GM23338 (cell line): ENCODE measurements at places on chromosomes 7 and 10. TPM values are rescaled to one million over a fixed set of nuclear protein-coding genes. Genes with fewer than 3 reads are reported as not detected.

- no peak for DNase-seq
These were observed 47.5 kb downstream of the JAKMIP3 start for GRCh38 chr10:132113206-132113605.

The WDR86 gene
- 29.0 and 59.1 TPM in 2 replicates for total RNA-seq

GRCh38 chr10:125782054-125782453 is 6.4 kb upstream of the MMP21 start:
- no peak for DNase-seq

DNA sequence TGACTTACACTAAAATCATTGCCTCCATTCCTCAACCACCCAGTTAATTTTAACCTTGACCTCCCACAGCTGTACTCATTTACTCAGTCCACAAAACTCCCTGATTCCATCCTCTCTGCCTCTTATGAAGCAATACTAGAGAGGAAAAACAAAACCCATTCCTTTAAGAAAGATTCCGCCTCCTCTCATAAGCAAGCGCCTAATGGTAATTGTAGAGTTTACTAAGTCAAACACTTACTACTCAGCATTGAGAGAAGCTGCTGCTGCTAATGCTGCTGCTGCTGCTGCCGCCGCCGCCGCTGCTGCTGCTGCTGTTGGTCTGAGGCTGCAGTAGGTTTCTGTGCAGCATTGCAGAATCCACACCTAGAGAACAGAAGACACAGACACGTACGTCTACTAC is 2.1 kb upstream of the ADD3 start:
- DNase-seq, result peak; percentile 52

The APBB1IP gene
- 0.14 TPM in 1 of 2 replicates, not detected in the other for total RNA-seq

DNA sequence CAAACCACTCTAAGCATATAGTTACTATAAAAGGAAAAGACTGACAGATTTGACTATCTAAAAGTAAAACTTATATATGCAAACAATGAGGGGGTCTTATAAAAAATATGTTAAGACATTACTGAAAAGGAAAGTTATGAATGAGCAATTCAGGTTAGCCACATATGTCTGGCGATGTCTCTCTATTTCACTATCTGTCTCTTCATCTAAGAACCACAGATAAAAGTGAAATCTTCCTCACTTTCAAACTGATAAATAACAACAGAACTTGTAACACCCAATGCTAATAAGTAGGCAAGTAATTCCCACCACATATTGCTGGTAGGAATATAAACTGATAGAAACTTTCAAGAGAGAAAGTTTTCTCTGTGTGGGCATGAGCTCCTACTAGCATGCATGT is 138.2 kb downstream of the CHCHD3 start:
- no peak for DNase-seq

DNA sequence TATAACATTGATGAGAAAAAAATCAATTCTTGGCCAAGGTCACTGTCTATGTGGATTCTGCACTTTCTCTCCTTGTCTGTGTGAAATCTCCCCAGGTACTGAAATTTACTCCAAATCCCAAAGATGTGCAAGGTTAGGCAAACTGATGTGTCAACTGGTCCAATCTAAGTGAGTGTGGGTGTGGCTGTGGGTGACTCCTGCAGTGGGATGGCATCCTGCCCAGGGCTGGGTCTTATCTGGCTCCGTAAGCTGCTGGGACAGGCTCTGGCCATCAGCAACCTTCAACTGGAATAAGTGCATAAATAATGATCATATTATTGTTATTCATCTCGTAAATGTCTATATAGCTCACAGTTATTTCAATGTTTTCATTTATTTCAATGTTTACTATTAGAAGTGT is 79.3 kb downstream of the JCAD start:
- no peak for DNase-seq

- no peak for DNase-seq
These were observed 191.8 kb upstream of the CDCA7L start for GRCh38 chr7:22137466-22137865.

- no peak for DNase-seq
These were observed 44.6 kb upstream of the HYCC1 start for GRCh38 chr7:23058408-23059096.
